HFF-Myc (cell line): ENCODE measurements at places on chromosomes 3 and 15.

DNA sequence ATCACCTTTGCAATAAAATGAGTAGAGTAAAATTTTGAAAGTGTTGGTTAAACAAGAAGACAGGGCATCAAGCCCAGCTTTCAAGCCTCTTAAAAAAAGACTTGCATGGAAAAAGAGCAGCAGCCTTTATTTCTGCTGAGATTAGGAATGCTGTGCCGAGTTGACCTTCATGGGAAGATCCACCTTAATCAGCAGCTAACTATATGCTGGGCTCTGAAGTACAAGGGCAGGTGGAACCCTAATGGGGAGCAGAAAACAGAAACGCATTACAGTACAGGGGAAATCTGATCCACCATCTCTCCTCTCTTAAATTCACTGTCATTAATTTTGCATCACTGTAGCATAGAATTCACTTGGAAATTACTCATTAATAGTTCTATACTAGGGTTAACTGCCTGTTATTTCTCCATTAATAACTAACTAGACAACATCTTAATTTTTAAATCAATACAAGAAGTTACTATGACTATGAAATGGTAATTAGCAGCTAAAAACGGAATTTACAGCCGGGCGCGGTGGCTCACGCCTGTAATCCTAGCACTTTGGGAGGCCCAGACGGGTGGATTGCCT, 133.6 kb downstream of the GHSR start:
- no peak for DNase-seq

DNA sequence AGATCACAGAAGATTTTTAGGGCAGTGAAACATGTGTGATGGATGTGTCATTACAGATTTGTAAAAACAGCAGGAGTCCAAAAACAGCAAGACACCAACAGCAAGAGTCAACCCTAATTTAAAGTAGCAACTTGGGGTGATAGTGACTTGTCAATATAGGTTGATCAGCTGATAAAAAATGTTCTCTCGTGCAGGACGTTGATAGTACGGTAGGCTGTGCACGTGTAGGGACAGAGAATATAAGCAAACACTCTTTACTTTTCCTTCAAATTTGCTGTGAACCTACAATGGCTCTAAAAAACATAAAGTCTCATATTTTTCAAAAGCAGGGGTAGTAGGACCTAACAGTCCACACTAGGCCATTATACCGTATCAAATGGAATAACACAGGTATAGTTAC, 120.8 kb downstream of the STAG1 start:
- no peak for DNase-seq

DNA sequence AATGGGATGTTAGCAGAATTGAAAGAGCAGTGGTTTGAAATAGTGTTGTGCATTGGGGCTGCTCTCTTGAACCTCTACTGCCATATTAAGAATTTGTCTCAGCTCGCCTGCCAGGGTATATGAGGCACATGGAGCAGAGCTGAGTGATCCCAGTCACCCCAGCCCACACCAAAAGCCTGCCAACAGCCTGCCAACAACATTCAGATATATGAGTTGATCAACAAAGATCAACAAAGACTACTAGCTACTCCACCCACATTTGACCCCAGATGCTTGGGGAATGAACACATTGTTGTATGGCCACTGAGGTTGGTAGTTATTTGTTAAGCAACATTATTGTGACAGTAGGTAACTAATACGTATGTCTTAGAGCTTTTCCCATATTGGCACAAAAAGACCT, 570.9 kb upstream of the IL12A start:
- no peak for DNase-seq

DNA sequence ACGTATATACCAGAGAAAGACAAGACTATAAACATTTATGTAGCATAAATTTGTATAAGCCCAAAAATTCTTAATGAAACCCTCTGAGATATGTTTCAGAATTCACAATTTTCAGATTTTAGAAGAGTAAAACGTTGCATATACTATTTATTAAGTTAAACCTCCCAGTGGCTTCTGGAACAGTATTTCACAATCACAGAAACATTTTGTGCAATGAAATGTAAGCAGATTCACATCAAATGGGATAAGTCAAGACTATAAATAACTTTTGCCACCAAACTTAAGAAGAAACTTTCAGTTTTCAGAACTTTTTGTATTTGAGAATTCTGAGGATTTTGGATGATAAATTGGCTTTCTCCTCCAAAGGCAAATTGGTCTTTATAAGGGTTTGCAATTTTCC, 9.2 kb downstream of the SLTM start:
- no peak for DNase-seq

- no peak for DNase-seq
Observed at GRCh38 chr15:88219623-88220022, 36.9 kb downstream of the NTRK3 start.
